Hypothalamus (tissue), 51 donors: ENCODE measurements at places on chromosomes 13 and 19.

DNA sequence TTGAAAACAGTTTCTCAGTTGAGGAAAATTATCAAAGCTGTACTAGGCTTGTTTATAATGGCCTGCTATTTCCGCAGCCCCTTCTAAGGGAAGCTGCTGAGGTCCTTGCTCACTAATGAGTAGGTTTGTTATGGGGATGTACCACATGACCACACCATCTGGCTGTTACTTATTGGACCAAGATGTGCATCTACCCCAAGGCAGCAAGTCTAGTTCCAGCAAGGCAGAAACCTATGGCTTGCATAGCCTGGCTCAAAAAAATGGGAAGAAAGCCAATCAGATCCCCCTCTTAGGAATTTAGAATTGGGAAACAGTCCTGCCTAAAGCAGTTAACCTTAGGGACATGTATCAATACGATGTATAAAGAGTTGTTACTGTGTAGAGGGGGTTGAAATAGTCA, 186.5 kb upstream of the SPRY2 start:
- no peak for DNase-seq

DNA sequence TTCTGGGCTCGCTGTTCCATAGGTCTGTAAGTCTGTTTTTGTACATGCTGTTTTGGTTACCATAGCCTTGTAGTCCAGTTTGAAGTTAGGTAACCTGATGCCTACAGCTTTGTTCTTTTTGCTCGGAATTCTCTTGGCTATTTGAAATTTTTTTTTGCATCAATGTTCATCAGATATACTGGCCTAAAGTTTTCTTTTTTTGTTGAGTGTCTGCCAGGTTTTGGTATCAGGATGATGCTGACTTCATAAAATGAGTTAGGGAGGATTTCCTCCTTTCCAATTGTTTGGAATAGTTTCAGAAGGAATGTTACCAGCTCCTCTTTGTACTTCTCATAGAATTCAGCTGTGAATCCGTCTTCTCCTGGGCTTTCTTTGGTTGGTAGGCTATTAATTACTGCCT, 397.8 kb upstream of the HTR2A start:
- DNase-seq = no peak

- DNase-seq = no peak
Observed at GRCh38 chr13:50119591-50119990, 104.3 kb downstream of the KCNRG start.

GRCh38 chr13:50914176-50914700, 4.6 kb downstream of the RNASEH2B start:
- no peak for DNase-seq

GRCh38 chr13:111115061-111115964, at the start of gene ARHGEF7:
Gene ARHGEF7 (plus strand): TSS chr13:111115310. CDS start chr13:111115527, 217 bp downstream.
- no peak for DNase-seq

DNA sequence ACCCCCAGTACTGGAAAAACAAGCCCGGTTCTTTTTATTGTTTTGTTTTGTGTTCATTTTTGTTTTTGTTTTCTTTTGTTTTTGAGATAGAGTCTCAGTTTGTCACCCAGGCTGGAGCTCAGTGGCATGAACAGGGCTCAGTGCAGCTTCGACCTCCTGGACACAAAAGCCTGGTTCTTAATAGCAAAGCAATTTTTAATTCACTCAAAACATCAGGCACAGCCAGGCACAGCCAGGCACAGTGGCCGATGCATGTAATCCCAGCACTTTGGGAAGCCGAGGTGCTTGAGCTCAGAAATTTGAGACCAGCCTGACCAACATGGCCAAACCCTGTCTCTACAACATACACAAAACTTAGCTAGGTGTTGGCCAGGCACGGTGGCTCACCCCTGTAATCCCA, 30.7 kb downstream of the INSR start:
- no peak for DNase-seq

GRCh38 chr13:79500829-79501228, 19.9 kb downstream of the NDFIP2 start:
- no peak for DNase-seq

GRCh38 chr13:47484548-47484947, 516.5 kb downstream of the SUCLA2 start:
- DNase-seq = no peak

GRCh38 chr13:42702716-42703115, 78.7 kb upstream of the FAM216B start:
- DNase-seq = no peak

GRCh38 chr19:6769006-6769619, 1.9 kb upstream of the SH2D3A start:
- DNase-seq = no peak

DNA sequence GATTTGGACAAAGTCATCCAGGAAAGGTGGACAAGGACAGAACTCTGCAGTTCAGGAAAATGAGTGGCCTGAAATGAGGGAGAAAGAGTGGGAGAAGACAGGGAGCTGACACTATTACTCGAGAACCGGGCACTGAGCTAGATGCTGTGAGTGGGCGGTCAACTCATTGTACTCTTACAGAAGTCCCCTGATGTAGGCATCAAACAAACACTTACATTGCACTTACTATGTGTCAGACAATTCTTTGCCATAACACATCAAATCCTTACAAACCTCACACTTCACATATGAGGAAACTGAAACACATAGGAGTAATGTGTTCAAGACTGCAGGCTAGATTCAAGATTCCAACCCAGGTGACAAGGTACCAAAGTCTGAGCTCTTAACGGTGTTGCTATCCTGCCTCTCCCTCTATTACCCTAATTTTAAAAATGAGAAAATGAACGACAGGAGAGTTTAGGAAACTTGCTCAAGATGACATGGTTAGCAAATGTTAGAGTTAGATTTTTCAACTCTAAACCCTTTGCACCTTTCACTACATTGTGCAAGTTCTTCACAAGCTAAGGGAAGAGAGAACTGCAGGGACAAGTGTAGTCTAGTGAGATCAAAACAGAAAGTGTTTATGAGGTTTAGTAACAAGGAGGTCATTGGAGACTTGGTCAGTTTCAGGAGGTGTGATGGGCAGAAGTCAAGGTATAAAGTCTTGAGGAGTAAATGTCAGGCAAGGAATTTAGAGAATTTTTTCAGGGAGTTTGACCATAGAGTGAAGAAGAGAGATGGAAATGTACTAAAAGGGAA, 4.9 kb upstream of the MEDAG start:
- DNase-seq = no peak

DNA sequence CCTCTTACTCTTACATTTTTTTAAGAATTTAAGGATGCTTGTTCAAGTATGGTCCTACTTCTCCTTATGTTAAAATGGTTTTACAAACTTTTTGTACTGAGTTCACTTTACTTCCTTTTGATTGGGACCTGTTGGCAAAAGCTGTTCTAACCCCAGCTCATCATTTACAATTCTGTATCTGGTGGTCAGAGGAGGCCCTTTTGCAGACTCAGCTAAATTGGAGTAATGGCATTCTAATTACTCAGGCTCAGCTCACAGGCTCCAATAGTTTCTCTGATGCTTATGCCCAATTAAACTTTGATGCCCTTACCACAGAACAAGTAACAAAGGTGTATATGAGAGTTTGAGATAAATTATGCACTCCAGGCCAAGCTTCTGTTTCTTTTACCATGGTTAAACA, 1632.0 kb downstream of the UQCRFS1 start:
- no peak for DNase-seq

- no peak for DNase-seq
Observed at GRCh38 chr13:23817830-23818229, 71.4 kb downstream of the MIPEP start.

DNA sequence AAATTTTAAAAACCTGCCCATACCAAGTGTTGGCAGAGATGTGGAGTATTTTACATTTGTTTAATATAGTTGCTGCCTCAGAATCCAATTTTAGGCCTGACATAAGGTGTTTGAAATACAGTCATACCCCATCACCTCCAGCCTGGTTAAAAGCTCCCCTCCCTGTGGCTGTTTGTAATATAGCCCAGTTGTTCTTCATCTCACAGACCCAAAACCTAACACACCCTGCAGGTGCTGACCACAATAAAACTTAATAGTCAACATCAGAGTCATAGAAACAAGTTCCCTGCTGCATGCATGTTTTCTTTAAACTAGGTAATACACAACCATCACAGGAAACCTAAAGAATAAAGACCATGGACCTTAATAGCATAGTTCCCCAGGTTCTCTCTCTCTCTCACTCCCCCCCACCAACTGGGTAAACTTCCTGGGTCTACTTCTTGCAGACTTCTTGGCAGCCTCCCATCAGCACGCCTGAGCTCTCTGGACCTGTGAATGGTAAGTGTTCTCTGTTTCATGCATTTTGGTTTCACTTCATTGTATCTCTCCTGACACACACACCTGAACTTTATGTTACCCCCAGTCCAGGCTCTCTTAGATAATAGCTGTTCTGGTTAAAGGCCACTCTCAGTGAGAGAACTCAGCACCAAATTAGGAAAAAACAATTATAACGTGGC, 1369.9 kb downstream of the EFNB2 start:
- DNase-seq = no peak

GRCh38 chr19:39133431-39134270, 8.1 kb downstream of the PAK4 start:
- no peak for DNase-seq

DNA sequence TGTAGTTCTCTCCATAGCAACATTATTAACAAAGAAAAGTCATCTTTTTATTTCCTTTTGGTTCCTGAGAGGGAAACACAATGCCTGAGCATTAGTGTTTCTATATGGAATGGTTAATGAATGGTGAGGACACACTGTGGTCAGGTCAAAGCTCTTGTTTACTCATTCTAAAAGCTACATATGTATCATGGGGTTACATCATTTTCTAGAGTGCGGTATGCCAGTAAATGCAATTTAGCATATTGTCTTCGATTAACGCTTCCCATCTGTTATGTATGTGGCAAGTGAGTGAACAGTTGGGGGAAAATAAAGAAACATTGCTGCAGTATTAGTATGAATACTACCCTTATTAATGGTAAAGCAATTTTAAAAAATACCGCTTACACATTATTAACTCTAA, 1152.2 kb upstream of the SPRY2 start:
- no peak for DNase-seq

GRCh38 chr19:36973844-36974195, 57.7 kb downstream of the ZNF568 start:
- DNase-seq = no peak

DNA sequence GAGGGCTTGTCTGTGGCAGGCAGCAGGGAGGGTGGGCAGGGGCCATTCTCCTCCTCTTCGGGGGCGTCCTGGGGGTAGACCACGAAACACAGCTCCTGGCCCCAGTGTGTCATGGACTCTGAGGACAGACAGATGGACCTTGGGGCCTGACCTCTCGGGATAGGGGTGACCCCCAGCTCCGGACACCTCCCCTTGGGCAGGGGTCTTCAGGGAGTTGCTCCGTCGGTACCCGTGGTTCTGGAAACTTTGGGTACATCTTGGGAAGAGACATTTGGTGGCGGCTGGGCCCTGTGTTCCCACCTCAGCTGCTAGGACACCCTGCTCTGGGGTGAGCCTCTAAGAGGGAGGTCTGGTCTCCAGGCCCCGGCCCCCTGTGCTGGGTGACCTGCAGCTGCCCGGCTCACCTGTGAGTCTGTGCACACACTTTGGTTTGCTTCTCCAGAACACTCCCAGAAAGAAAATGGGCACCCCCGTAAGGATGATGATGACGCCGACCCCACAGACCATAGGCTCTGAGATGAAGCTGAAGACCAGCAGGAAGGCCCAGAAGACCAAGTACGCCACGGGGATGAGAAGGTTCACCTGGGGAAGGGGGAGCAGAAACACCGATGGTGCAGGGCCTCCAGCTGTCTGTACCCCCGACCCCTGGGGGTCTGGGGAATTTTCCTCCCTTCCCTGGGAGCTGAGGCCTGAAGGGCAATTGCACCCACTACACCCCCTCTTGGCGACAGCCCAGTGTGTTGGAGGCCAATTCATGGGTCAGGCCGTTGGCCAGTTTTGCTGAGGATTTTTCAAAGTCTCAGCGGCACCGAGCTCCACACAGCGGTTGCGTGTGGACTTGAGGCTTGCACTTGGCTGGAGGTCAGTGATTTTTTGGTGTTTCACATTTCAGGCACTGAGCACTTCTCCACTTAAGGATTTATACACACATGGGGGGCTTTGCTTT, 15.0 kb downstream of the LRP3 start:
- DNase-seq = no peak

- no peak for DNase-seq
Observed at GRCh38 chr19:7397687-7398086, 49.0 kb downstream of the ARHGEF18 start.

DNA sequence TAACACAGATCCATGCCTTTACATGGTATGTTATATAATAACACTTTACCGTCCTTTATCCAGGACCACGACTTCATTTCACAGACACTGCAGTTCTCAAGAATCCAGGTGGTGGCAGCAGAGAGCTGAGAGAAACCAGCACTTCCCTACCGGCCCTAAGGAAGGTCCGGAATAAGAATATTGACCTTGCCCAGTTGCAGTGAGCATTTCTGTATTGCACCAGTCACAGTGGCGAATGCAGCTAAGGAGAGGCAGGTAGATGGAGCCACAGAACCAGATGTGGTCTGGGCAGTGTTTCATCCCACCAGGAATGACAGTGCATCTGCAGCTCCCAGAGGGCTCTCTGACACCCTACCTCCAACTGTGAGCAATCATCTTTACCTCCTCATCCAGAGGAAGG, 44.6 kb downstream of the ZNF787 start:
- DNase-seq = no peak

DNA sequence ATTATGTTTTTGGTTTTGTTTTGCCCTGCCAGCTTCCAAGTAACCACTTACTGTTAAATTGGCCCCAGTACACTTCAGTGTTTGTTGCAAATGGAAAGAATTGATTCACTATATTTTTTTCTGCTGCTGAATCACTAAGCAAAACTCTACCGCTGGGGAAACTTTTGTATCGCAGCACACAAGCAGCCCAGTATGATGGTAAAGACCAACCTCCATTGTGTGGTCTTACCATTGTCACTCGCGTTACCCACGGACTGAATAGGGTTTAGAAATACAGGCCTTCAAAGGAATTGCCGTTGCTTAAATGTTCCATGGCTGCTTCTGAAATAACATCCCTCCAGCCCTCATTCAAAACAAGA, 7.9 kb downstream of the SPATA13 start:
- no peak for DNase-seq

- DNase-seq = no peak
Observed at GRCh38 chr13:61277586-61278276, 137.9 kb downstream of the PCDH20 start.

GRCh38 chr19:40800997-40801377, 2.0 kb downstream of the EGLN2 start:
- DNase-seq = no peak

- DNase-seq = no peak
Observed at GRCh38 chr13:45662162-45662561, 40.0 kb upstream of the CBY2 start.
